HS-5 (cell line): ENCODE measurements at places on chromosomes 4 and X.

- DNase-seq, result no peak
Measured at GRCh38 chr4:56699537-56700105, 18.5 kb upstream of the HOPX start.

- no peak for DNase-seq
Measured at GRCh38 chrX:133346026-133346425, 69.3 kb downstream of the GPC4 start.

DNA sequence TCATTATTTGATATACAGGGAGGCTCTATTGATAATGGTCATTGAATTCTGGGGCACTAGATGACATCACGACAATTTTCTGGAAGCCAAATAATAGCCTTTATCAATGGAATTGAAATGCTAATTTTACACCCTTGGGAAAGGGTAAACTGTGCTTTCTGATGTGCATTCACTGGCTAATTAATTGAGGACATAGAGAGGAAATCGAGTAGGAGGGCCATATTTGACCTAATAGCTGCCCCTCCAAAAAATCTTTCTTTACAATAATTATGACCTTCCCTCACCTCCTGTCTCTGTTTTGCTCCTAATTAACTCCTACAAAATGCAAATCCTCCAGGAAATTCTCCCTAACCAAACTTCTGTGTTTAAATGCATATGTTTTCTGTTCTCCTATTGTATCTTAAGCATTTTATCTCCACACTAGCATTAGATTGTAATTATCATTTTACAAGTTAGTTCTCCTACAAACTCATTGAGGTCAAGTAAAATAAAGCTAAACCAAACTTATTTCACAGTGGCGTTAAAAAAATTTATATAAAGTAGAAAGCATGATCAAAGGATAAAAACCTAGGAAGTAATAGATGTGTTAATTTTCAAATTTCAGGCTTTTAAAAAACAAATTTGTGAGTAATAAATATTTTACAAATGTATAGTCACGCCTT is 1414.0 kb upstream of the AGA start:
- DNase-seq, result no peak

GRCh38 chrX:25049357-25049756 is 33.6 kb upstream of the ARX start:
- DNase-seq, result no peak

DNA sequence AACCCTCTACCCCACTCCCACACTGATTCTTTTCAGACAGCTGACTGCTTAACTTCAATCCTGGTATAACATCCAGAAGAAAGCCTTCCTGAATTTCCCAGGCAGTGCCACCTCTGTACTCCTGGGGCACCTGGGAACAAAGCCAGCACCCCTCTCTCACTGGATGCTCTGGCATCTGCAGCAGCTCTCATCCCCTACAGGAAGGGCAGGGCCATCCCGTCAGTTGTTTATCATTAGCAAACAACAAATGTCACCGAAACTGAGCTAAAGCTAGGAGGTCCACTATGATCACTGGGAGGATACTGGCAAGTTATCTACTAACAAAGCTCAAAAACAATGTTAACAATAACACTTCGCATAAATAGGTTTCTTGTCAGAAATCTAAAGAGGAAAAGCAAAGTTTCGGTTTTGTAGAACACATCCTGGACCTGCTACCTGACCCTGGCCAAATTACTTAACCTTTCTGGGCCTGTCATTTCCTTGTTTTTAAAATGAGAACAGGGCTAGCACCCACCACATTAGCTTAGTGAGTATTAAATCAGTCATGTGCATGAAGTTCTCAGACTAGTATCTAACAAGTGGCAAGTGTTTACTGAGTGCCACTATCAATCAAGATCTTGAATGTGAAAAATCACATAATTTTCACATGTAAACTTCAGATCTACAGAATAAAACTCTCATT is 86.6 kb downstream of the NR3C2 start:
- no peak for DNase-seq

- DNase-seq, result no peak
Measured at GRCh38 chrX:53241558-53241957, 16.6 kb upstream of the KDM5C start.

- no peak for DNase-seq
Measured at GRCh38 chr4:86972997-86973396, 38.2 kb downstream of the AFF1 start.

DNA sequence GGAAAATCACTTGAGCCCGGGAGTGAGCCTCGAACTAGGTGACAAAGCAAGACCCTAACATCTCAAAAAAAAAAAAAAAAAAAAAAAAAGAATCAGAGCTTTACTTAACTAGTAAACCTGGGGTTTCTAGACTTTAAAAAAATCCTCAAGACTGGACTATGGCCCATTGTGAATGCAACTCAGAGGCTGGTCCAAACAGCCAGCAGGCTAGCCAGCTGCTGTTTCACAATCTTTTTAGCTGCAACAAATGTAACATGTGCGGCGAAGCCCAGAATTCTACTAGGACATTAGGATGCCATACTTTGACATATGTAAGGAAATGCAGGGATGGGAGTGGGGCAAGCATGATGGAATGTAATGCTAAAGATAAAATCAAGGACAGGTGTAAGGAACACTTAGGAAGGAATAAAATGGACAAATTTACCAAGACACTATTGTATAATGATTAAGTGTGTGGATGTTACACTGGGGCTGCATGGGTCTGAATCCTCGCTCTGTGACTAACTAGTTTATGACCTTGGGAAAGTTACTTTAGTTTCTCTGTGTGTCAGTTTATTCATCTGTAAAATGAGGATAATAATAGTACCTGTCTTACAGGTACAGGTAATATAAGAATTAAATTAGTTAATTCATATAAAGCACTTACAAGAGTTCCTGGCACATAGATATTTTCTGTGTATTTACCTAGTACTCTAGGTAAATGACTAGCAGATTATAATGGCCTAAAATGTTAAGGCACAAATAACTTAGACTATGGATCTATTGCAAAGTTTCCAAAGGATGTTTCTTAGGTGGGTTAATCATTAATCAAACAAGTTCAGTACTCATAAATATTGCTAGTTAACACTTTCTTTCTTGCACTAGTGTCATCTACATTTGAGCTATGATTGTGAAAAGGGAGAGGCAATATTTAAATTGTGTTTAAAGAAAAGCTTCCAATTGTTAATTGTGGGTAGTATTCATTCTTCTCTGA is 49.5 kb downstream of the HELQ start:
- no peak for DNase-seq

- no peak for DNase-seq
Measured at GRCh38 chr4:4379540-4380087, 7.3 kb upstream of the NSG1 start.

- DNase-seq, result no peak
Measured at GRCh38 chr4:74665346-74665745, 129.0 kb downstream of the BTC start.

DNA sequence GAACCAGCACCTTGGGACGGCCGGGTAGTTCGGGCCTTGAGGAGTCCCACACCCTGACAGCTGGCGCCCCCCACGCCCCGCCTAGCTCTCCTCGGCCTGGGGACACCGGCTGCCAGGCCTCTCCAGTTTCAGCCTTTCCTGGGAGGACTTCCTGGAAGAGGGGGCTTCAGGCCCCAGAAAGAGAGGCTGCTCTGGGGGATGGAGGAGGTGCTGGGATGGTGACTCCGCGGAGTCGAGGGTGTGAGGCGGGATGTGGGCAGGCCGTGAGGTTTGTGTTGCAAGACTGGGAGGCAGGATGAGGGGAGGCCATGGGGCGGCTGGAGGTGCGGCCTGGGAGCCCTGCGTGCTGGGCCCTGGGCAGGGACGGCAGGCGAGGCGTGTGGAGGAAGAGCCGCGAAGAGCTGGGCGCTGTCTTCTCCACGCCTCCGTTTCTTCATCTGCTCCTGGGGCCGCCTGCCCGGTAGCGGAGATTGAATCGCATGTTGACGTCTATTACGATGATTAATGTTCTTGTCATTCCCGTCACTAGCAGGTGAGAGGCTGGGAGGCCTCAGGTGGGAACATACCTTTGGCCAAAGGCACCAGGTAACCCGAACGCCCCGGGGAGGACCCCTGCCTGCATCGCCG is 918 bp upstream of the FGFRL1 start:
- DNase-seq, result no peak

DNA sequence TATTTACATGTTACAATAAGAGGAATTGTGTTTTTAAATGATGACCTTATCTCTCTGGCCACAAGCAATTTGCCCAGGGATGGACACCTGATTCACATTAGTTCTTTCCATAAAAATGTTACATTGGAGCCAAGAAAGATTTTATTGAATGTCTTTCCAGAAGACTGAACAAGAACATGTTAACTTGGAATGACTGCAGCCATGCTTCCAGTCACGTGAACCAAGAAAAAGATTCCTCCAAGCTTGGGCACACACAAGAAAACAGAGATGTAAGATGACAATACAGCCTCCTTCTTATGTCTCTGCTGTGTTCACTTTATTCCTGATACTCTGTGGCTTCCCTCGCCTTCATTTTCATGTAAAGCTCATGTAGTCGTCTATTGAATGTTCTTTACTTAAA is 737.6 kb downstream of the TRIML1 start:
- DNase-seq, result no peak

- no peak for DNase-seq
Measured at GRCh38 chr4:148481636-148482035, 39.4 kb upstream of the NR3C2 start.

GRCh38 chr4:83603129-83603528 is 67.2 kb downstream of the GPAT3 start:
- DNase-seq, result no peak

- no peak for DNase-seq
Measured at GRCh38 chr4:166301266-166301665, 428.2 kb downstream of the TLL1 start.

DNA sequence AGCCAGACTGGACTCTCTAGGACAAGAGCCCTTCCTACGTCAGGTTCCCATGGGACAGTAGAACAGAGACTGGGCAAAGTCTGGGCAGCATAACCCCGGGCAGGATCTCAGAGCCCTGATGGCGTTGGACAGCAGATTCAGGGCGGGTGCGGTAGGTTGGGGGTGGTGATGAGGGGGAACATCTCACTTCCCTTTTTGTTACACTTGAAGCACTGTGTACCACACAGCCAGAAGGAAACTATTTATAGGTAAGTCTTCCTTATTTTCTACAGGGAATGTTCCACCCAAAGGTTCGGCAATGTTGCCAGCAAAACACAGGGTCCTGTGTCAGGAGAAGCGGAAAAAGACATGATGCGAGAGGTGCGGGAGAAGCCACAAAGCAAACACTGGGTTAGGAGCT is 54.3 kb downstream of the TSC22D3 start:
- no peak for DNase-seq

DNA sequence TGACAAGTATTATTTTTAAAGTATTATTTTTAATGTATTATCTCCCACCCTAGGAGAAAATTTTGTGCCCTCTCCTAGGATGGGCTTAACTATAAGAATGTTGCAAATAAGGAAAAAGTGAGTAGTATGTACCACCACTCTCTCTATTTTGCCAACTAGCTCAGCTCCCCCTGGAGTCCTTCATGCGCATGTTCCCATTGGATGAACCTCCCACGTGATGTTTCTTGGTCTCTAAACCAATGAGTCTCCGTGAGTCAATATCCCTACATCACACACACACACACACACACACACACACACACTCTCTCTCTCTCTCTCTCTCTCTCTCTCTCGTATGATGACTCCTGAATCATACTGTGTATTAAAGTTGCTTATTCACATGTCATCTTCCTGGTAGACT is 129.7 kb upstream of the ZFP42 start:
- no peak for DNase-seq

GRCh38 chr4:4395371-4395770 is 8.5 kb downstream of the NSG1 start:
- DNase-seq, result no peak

DNA sequence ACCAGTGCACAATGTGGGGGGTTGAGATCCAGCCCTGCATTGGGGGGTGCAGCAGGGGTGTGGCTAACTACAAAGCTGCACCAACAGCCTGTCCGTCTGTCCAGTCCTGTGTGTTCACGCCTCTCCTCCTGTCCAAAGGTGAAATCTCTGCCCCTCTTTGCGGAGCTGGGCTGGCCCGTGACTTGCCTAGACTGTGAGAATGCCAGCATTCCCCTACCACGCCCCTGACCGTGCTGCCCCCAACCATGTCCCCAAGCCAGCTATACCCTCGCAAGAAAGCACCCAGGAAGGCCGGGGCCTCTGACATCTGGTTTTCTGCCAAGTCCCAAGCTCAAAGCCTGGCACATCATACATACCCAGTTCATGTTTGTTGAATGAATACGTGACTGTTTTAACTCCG is 19.2 kb downstream of the ZFYVE28 start:
- DNase-seq, result no peak

GRCh38 chr4:142351958-142352357 is 494.1 kb downstream of the INPP4B start:
- DNase-seq, result no peak

DNA sequence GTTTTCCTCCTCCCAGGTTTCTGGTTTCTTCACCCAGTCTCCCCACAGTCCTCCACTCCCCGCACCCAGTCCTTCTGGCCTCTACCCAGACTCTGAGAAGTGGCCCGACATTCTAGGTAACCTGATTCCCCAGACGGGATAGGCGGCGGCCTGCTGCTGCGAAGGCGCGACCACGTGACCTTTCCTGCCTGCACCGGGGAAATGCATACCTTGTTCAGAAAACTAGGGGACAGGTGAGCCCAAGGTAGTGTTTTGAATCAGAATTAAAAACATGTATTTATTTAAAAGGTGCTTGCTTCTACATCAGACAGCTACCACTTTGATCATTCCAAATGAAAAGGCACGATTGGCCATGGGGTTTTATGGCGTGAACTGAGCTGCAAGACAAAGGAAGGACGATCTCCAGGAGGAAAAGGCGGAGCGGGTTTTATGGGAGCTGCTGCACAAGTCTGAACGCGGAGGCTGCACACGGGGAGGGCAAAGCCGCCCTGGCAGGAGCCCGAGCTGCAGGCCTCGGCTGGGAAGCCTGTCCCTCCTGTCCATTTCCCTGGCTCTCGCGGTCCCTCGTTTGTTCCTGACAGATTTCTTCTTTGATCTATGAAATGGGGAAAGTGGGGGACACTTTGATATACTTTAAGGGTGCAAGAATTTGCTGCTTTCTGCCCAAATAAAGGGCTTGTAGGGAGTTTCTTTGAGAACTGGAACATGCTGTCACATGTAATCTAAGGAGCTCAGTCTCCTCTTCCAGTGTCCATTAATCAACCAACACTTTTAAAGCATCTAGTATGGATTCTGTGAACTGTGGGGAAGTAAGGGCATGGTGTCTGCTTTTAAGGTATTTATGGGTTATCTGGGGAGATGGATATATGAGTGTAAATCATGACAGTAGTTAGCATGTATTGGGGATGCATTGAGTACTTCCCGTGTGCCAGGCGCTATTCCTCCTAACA is 150.9 kb downstream of the SPRY1 start:
- no peak for DNase-seq

- DNase-seq, result peak; percentile 87
Measured at GRCh38 chr4:84691170-84691691, 108.3 kb downstream of the CDS1 start.

DNA sequence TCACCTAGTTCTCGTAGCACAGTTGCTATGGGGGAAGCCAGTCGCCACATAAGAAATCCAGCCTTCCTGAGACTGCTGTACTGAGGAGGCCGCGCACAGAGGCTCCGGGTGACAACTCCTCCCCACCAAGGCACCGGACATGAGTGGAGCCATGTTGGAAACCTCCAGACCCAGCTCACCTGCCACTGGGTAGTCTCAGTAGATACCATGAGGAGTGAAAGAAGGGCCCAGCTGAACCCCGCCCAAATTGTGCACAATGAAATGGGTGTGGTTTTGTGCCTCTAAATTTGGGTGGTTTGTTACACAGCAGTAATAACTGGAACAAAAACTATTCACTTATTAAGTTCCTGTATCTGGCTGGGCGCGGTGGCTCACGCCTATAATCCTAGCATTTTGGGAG is 198.7 kb downstream of the BCOR start:
- no peak for DNase-seq
